ENCODE measurements at places on chromosomes 2 and 18.
A peak's percentile ranks its signal among the peaks of the same experiment; 100 is the strongest.

DNA sequence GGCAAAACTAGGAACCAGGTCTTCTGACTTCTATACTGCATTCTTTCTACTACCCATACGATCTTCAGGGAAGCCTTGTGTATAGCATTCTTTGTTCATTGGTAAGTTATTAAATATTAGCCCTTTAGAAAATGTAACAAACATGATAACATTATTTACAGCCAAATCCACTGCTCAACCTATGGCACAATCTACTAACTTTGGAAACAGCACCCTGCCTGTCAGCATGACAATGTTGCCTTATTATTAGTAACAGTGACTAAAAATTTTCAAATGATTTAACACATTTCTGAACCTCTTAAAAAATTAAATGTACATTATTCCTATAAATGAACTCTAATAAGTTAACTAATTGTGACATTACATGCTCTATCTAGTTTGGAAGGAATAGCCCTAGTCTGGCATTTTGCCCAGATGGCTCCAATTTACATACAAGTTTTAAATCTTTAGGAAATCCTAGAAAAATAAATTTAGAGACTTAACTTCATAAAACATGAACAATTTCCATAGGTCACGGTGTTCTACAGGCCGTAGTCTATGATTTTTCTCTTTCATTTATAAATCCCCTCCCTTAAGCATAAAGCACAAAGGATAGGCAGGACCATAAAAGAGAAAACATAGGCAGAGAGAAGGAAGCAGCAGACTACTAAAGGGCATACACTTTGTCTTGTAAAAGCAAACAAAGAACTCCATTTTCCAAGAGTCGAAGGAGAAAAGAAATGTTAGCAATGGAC, 33.7 kb downstream of the YES1 start:
- no peak overlapping the region for H3K4me3 ChIP-seq
- H3K36me3 ChIP-seq = no peaks in the 10 kb centered on the region
- H3K4me1 ChIP-seq = no peaks in the 10 kb centered on the region
- no peak for DNase-seq
- no peak overlapping the region for H3K27ac ChIP-seq

GRCh38 chr2:107747964-107748583, 78.6 kb upstream of the RGPD4 start:
- H3K27me3 ChIP-seq = no peaks in the 10 kb centered on the region
- no peaks in the 10 kb centered on the region for H3K36me3 ChIP-seq
- no peaks in the 10 kb centered on the region for H3K4me1 ChIP-seq
- H3K27ac ChIP-seq = no peak overlapping the region
- DNase-seq = no peak

GRCh38 chr2:209613649-209614305, 157.9 kb upstream of the UNC80 start:
- no peak overlapping the region for H3K27ac ChIP-seq
- H3K4me1 ChIP-seq = no peaks in the 10 kb centered on the region
- no peak for DNase-seq
- no peaks in the 10 kb centered on the region for H3K36me3 ChIP-seq
- no peaks in the 10 kb centered on the region for H3K27me3 ChIP-seq

DNA sequence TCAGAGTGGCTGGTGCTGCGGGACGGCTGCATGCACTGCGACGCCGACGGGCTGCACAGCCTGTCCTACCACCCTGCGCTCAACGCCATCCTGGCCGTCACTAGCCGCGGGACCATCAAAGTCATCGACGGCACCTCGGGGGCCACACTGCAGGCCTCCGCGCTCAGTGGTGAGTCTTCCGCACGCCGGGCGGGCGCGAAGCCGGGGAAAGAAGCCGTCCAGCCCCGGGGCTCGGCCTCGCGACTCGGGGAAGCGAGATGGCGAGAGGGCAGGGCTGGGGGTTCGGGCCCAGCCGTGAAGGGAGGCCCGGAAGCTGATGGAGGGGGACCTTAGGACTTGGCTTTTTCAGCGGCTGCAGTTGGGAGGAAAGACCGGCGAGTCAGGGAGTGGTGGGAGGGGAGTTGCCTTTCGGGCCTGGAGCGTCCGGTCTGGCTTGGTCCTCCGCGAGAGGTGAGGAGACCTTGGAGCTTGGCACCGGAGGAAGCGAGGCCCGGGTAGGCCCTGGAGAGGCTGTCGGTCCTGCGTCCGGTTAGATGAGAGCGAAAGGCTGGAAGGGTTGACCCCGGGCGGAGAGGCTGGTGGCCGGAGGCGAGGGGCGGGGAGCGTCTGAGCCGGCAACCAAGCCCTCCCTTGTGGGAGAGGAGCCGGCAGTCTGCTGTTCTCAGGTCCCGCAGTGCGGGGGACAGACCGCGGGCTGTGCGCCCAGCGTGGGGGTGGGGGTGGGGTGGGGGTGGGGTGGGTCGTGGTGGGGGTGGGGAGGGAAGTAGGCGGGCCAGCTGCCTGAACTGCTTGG, 691 bp downstream of the BIRC6 start:
- no peaks in the 10 kb centered on the region for H3K27me3 ChIP-seq
- DNase-seq = no peak
- peaks cover 5% of the 10 kb centered on the region for H3K36me3 ChIP-seq
- peak overlapping the region; percentile 97 for H3K4me3 ChIP-seq

- peaks cover 77% of the 10 kb centered on the region for H3K4me1 ChIP-seq
- H3K4me3 ChIP-seq = no peak overlapping the region
- no peaks in the 10 kb centered on the region for H3K36me3 ChIP-seq
- no peak overlapping the region for H3K27ac ChIP-seq
- DNase-seq = no peak
Observed at GRCh38 chr2:8307606-8308180, 374.2 kb upstream of the ID2 start.

Data from CD4-positive, alpha-beta T cell (primary cell).